GM12878 (cell line): ENCODE measurements at places on chromosomes 16 and 17. TPM values are rescaled to one million over a fixed set of nuclear protein-coding genes. Genes with fewer than 3 reads are reported as not detected.

Gene FLII
- 169 and 182 TPM in 2 replicates for total RNA-seq

Gene PIRT
- total RNA-seq = not detected in 2 replicates

Gene DNASE1
- 7.9 and 8.3 TPM in 2 replicates for total RNA-seq

Gene SMIM36
- total RNA-seq = not detected in 2 replicates

Gene CACNG5
- total RNA-seq = not detected in 2 replicates

Gene FOXL1
- not detected in 2 replicates for total RNA-seq

Gene KRT31
- total RNA-seq = not detected in 2 replicates

Gene CCR7
- total RNA-seq = 192 and 209 TPM in 2 replicates

Gene TEX19
- total RNA-seq = 0.19 TPM in 1 of 2 replicates, not detected in the other

DNA sequence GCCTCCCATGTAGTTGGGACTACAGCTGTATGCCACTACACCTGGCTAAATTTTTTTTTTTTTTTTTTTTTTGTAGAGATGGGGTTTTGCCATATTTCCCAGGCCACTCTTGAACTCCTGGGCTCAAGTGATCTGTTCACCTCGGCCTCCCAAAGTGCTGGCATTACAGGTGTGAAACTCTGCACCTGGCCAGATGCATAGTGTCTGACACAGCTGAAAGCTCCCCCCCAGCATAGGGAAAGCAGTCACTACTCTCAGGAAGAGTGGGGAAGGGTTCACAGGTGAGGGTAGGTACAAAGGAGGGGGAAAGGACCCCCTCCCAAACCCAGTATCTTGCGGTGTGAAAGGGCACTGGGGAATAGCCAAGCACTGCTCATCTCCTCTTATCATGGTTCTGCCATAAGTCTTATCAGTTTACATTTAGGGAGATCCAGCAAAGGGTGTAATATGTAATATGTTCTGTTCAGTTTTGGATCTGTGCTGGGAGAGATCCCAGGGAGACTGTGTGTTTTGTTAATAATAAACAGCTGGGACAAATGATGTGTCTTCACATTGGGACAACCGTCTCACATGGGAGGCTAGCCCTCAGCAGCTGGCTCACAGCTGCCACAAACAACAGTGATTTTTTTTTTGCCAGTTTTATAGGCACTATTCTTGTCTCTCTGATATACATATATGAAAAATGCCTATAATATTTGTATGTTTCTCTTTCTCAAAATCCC is 6.8 kb upstream of the CAVIN1 start:
- H3K4me1 ChIP-seq = no peaks in the 10 kb centered on the region
- H3K27ac ChIP-seq = no peak overlapping the region
- H3K27me3 ChIP-seq = peaks cover 2% of the 10 kb centered on the region; the same call in 1 of the 2 replicates
- no peaks in the 10 kb centered on the region for H3K36me3 ChIP-seq

- no peak for DNase-seq
- H3K36me3 ChIP-seq = peaks cover 19% of the 10 kb centered on the region
- H3K4me3 ChIP-seq = no peak overlapping the region
- no peaks in the 10 kb centered on the region for H3K4me1 ChIP-seq
- no peak overlapping the region for H3K27ac ChIP-seq
Observed at GRCh38 chr17:2275722-2276121, 27.9 kb downstream of the SMG6 start.

- H3K27ac ChIP-seq = no peak overlapping the region
- no peak overlapping the region for H3K4me3 ChIP-seq
- H3K4me1 ChIP-seq = no peaks in the 10 kb centered on the region
- DNase-seq = no peak
- H3K36me3 ChIP-seq = no peaks in the 10 kb centered on the region
Observed at GRCh38 chr17:61591930-61592329, 911 bp upstream of the NACA2 start.

DNA sequence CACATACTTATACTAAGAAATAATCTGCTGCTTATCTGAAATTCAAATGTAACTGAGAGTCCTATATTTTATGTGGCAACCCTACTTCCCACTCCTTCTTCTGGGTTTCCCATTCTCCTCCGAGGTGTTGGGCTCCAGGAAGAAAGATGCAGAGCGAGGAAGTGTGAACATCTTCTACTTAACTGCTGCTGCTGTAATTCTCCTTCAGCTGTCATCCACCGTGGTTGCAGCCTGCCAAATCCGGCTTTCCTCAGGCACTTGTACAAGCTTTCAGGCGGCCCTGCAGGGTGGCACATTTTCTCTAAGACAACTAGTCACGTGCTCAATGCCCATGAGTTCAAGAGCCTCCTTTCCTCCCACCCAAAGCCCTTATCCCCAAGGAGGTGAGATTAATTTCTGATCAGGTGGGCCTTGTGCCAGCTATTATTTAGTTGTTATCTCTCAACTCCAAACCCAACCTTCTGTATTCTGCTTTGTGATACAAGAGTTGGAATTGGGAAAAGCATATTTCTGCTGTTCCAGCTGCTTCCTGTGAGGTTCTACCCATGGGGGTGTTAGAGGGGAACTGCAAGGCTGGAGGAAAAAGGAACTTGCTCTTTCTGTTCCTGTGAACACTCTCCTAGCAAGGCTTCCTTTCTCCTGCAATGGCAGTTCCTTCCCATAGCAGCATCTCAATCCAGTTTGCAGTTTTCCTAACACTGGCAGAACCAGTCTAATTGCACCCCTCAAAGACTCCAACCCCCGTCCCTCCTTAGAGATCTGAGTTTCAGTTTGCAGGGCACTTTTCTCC is 67.6 kb upstream of the RBBP6 start:
- H3K4me3 ChIP-seq = no peak overlapping the region
- H3K27me3 ChIP-seq = no peaks in the 10 kb centered on the region
- no peaks in the 10 kb centered on the region for H3K4me1 ChIP-seq
- no peak overlapping the region for H3K27ac ChIP-seq
- DNase-seq = no peak

GRCh38 chr17:77458202-77459017 is 317.6 kb downstream of the SEC14L1 start:
- H3K36me3 ChIP-seq = peaks cover 13% of the 10 kb centered on the region
- peak overlapping the region; percentile 71; the same call in 1 of the 2 replicates for H3K4me3 ChIP-seq
- H3K27me3 ChIP-seq = no peaks in the 10 kb centered on the region
- peaks cover 74% of the 10 kb centered on the region for H3K4me1 ChIP-seq
- peak overlapping the region; percentile 99 for H3K27ac ChIP-seq

DNA sequence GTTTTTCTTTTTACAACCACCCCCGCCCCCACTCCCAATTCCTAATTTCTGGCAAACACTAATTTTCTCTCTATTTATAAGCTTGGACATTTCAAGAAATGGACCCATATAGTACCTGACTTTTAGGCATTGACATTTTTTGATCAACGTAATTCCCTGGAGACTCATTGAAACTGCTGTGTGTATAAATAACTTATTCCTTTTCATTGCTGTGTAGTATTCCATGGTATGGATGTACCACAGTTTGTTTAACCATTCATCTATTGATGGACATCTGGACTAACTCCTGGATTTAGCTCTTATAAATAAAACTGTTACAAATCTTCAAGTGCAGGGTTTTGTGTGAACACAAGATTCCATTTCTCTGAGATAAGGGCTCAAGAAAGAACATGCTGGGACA is 47.1 kb upstream of the RBFOX1 start:
- H3K4me1 ChIP-seq = no peaks in the 10 kb centered on the region
- no peak overlapping the region for H3K4me3 ChIP-seq
- no peak overlapping the region for H3K27ac ChIP-seq
- DNase-seq = no peak

DNA sequence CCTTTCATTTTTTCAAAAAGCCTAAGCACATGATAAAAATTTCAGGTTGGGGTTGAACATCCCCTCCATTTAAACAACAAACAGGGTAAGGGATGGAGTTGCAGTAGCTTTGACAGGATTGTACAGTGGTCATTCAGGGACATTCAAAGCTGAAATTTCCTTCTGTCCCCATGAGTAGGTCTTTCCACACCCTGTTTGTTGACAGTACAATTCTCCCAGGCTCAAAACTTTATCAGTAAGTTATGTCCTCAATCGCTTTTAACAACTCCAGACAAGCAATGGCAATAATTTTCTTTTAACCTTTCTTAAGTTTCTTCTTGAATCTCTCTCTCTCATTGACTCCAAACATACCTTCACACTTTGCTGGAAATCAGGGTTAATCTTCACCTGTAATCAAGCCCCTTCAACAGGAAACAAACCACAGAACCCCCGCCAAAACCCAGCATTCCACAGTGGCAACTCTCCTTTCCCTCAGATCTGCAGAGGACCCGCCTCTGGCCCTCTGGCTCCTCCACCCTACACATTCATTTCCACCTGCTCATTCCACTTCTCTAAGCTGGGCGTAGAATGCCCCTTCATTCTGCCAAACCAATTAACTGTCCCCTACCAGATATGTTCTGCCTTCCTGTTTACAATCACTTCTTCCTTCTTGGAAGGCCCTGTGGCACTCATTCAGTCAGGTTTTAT is 20.7 kb downstream of the TXNDC11 start:
- H3K36me3 ChIP-seq = peaks cover 14% of the 10 kb centered on the region
- H3K27ac ChIP-seq = no peak overlapping the region
- no peak overlapping the region for H3K4me3 ChIP-seq
- peaks cover 3% of the 10 kb centered on the region; the same call in 1 of the 2 replicates for H3K4me1 ChIP-seq

DNA sequence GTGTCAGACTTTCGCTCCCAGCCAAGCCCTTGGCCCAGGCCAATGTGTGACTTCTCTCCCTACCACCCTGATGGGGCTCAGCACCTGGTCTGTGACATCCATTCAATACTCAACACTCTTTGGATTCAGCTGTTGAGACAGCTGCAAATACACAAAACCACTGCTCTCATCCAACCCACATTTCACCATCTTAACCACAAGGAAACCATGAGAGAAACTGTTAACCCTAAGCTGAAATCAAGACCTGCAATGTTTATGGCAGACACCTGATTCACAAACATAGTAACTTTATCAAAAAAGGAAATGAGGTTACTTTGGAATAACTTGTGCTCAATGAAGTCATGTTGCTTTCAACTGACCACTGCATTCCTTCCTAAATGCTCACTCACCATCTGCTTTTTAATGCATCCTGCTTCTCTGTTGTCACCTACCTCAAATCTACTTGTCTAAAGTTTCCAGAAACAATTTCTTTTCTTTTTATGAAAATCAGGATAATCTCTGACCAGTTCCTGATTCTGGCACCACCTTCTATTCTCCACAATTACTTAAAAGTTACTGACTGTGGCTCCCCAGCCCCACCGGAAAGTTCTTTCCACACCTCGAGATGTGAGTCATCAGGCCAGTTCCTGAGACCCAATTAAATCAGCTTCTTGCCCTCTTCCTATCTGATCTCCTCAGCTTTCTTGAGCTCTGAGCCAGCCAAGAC is 88.2 kb downstream of the NOG start:
- H3K27me3 ChIP-seq = peaks cover 24% of the 10 kb centered on the region
- DNase-seq = no peak
- no peaks in the 10 kb centered on the region for H3K36me3 ChIP-seq
- no peak overlapping the region for H3K27ac ChIP-seq
- H3K4me1 ChIP-seq = peaks cover 6% of the 10 kb centered on the region; the same call in 1 of the 2 replicates
- no peak overlapping the region for H3K4me3 ChIP-seq

DNA sequence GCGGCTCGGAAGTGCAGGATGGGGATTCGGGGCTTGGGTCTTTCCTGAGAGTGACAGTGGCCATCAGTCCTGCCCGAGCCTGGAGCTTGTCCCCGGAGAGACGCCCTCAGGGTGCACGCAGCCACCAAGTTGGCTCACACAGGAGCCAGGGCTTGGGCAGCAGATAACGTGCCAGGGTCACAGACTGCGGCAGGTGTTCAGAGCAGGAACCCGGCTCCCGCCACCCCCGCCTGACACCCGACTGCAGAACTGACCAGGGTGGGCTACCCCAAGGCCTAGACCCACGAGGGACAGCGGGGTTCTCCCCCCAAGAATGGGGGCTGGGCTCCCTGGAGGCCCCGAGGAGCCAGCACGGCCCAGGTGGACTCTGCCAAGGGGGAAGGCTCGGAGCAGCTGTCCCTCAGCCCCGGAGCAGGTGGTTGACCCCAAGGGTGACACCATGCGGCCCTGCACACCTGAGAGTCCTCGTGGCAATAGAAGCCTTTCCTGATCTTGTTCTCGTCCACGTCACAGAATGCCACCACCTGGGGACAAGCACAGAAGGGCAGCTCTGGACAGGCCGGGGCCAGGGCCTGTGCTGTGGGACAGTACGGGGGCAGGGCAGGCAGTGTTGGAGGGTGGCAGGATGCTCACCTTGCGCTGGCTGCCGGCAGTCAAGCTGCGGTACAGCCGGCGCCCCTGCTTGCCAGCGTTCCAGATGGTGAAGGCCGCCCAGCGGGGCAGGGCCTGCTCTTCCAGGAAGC is 117.1 kb upstream of the ZNF750 start:
- no peak overlapping the region for H3K4me3 ChIP-seq
- H3K4me1 ChIP-seq = no peaks in the 10 kb centered on the region
- DNase-seq = no peak
- no peaks in the 10 kb centered on the region for H3K36me3 ChIP-seq
- H3K27me3 ChIP-seq = no peaks in the 10 kb centered on the region
- no peak overlapping the region for H3K27ac ChIP-seq

DNA sequence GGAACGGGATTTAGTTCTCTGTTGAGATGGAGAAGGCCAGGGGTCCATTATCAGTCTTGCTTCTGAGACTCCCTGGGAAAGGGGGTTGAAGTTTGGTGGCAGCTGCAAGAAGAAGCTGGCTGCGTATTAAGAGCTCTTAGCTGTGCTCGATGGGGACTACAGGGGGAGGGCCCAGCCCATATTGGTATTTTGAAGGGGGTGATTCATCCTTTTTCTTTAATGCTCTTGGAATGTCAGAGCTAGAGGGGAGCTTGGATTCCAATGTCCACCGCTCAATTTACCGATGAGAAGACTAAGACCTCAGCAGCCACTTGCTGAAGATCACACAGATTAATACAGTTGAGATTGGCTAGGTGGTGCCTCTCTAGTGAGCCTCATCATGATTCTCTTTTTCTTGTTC is 5.0 kb downstream of the NOG start:
- H3K27ac ChIP-seq = no peak overlapping the region
- peaks cover 24% of the 10 kb centered on the region for H3K27me3 ChIP-seq
- DNase-seq = no peak
- no peak overlapping the region for H3K4me3 ChIP-seq
- no peaks in the 10 kb centered on the region for H3K4me1 ChIP-seq

DNA sequence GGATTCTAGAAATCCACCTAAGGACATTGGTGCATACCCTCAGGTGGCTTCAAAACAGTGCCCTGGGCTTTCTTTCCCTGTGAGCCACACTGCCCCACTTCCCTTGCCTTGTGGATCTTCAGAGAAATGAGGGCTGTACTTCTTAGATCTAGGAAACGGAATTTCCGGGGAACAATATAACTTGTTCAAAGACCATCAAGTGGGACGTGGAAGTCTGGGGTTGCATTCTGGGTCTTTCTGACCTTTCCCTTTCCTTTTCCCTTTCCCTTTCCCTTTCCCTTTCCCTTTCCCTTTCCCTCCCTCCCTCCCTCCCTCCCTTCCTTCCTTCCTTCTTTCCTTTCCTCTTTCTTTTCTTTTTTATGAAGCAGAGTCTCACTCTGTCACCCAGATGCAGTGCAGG is 97.1 kb upstream of the SALL1 start:
- H3K27ac ChIP-seq = no peak overlapping the region
- no peak for DNase-seq
- H3K4me1 ChIP-seq = no peaks in the 10 kb centered on the region

DNA sequence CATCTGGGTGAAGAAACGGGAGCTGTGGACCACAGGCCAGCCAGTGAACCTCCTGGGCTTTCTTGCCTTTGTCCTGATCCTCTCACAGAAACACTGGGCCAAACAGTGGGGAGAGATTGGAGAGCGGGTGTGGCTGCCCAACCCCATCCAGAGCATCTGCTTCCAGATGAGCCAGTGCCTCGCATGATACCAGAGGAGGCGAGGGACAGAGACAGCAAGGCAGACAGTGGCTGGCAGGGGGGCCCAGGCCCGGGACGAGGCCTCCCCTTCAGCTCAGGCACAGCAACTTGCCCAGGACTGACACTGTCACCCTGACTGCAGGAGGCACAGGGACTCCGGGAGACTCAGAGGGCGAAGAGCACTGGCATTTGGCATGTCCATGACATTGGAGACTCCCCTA is 12.0 kb downstream of the ARHGEF15 start:
- H3K36me3 ChIP-seq = no peaks in the 10 kb centered on the region
- no peak overlapping the region for H3K27ac ChIP-seq
- peaks cover 6% of the 10 kb centered on the region; the same call in 1 of the 2 replicates for H3K27me3 ChIP-seq
- H3K4me3 ChIP-seq = no peak overlapping the region
- no peak for DNase-seq
